ENCODE measurements at places on chromosomes 5 and 9.

GRCh38 chr5:123036391-123037103 is at the start of gene PPIC:
TSS of gene PPIC (minus strand) at chr5:123036725. CDS start at chr5:123036625, 100 bp downstream.
- H3K36me3 ChIP-seq = no peaks in the 10 kb centered on the region
- no peak within 1 kb of the TSS for H3K27ac ChIP-seq
- peaks cover 73% of the 10 kb centered on the region for H3K27me3 ChIP-seq
- no peak for DNase-seq

DNA sequence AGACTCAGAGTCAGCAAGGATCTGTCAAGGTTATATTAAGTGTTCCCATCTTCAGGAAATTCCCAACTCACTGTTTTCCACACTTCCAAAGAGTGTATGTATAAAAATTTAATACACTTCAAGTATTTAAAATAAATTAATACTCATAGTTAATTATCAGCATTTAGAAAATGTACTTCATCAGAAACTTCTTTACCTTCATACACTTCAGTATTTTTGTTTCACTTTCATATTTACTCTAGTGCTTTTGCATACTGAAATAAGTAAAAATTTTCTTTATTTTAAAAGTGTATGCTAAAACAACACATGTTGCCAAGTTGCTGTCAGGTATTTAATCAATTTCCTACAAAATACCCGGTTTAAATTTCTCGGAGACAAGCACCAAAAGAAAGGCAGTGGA is 16.5 kb downstream of the RICTOR start:
- peaks cover 91% of the 10 kb centered on the region for H3K4me1 ChIP-seq
- no peaks in the 10 kb centered on the region for H3K27me3 ChIP-seq
- H3K4me3 ChIP-seq = peak overlapping the region; percentile 54
- no peak for DNase-seq

GRCh38 chr9:82498541-82499317 is 510.2 kb downstream of the SPATA31D1 start:
- H3K4me3 ChIP-seq = no peak overlapping the region
- no peaks in the 10 kb centered on the region for H3K36me3 ChIP-seq
- no peaks in the 10 kb centered on the region for H3K27me3 ChIP-seq
- no peak for DNase-seq

DNA sequence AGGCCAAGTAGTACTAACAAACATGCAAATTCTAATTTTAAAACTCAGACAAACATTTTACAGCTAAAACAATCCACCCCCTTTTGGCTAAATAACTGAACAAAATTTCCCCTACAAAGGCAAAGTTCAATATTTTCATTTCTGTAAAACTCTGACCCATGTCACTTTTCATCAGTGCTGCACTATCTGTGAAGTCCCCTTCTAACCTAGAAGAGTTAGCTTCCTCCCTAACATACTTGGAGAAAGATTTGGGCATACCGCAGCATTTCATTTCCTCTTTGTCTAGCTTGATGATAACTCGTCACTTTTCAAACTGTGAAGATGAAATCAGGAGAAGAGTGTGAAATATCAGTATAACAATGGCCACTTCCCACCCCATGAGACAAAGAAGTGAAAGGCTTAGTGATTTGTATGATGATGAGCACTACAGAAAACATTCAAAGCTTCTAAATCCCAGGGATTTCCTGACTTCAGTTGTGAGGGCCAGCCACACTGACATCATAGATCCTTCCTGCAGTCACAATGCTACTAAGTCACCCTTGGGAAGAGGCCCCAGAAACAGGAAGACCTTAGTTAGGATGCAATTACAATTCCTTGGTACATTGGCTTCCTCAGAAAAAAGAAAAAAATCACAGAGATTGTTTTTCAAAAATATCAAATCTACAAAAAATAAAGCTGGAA is at the start of gene FAM81B:
TSS of gene FAM81B (plus strand) at position 555 of the 681 bp plus-strand sequence. CDS start at position 579, 24 bp downstream.
- no peak for DNase-seq
- no peak within 1 kb of the TSS for H3K27ac ChIP-seq
- H3K4me1 ChIP-seq = no peaks in the 10 kb centered on the region
- peaks cover 14% of the 10 kb centered on the region for H3K27me3 ChIP-seq

DNA sequence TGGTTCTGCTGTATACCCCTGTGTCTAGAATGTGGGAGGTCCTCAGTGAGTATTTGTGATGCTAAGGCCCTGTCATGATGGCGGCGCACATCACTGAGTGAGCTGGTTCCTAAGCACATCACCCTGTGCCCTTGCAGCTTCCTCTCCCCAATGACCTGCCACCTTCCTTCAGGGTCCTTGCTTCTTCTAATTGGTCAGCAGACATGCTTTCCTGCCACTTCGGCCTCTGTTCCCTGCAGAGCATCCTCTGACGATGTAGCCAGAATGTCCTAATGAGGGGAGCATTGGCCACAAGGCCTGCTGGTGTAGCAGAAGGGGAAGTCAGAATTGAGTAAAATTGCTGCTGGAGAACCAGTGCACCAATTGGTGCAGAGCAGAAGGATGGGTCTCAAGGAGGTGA is 31.1 kb upstream of the ANGPTL2 start:
- H3K4me1 ChIP-seq = peaks cover 10% of the 10 kb centered on the region
- DNase-seq = no peak
- no peak overlapping the region for H3K27ac ChIP-seq

- no peak overlapping the region for H3K4me3 ChIP-seq
- no peaks in the 10 kb centered on the region for H3K36me3 ChIP-seq
- H3K27ac ChIP-seq = no peak overlapping the region
- H3K27me3 ChIP-seq = no peaks in the 10 kb centered on the region
- no peaks in the 10 kb centered on the region for H3K4me1 ChIP-seq
- no peak for DNase-seq
Observed at GRCh38 chr5:151274666-151275065, 21.7 kb downstream of the GM2A start.

GRCh38 chr5:127697894-127698600 is 5.1 kb upstream of the CCDC192 start:
- H3K36me3 ChIP-seq = no peaks in the 10 kb centered on the region
- H3K4me1 ChIP-seq = no peaks in the 10 kb centered on the region
- H3K27me3 ChIP-seq = no peaks in the 10 kb centered on the region
- H3K4me3 ChIP-seq = no peak overlapping the region
- DNase-seq = no peak
- no peak overlapping the region for H3K27ac ChIP-seq

DNA sequence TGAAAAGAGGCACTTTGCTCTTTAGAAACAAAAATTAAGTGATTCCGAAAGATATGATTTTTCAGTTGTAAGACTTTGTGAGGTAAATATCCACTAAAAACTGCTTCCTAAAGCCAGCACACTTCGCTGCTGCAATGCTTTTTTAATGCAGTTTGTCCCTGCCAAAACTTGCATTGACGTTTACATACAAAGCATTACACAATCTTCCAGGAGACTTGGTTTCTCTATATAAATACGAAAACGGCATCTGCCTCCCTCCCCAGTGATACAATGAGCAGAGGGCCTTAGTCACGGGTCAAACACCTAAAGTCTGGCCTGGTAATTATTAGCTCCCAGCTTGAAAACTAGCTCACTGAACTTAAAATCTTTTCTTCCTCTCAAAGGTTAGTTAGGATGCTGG is 170.7 kb downstream of the TSSK1B start:
- no peak overlapping the region for H3K4me3 ChIP-seq
- H3K36me3 ChIP-seq = no peaks in the 10 kb centered on the region
- no peak overlapping the region for H3K27ac ChIP-seq
- DNase-seq = no peak
- H3K27me3 ChIP-seq = no peaks in the 10 kb centered on the region
- peaks cover 3% of the 10 kb centered on the region for H3K4me1 ChIP-seq

- H3K27ac ChIP-seq = no peak overlapping the region
- H3K4me3 ChIP-seq = no peak overlapping the region
- no peaks in the 10 kb centered on the region for H3K36me3 ChIP-seq
- H3K4me1 ChIP-seq = peaks cover 1% of the 10 kb centered on the region
- DNase-seq = no peak
Observed at GRCh38 chr5:1161833-1162229, 39.6 kb upstream of the SLC6A19 start.

GRCh38 chr5:83498585-83498984 is 27.0 kb downstream of the VCAN start:
- H3K4me1 ChIP-seq = no peaks in the 10 kb centered on the region
- H3K27ac ChIP-seq = no peak overlapping the region
- peaks cover 4% of the 10 kb centered on the region for H3K27me3 ChIP-seq
- no peak for DNase-seq
- H3K4me3 ChIP-seq = no peak overlapping the region

GRCh38 chr5:61228691-61229280 is 66.5 kb upstream of the SMIM15 start:
- H3K4me3 ChIP-seq = no peak overlapping the region
- H3K36me3 ChIP-seq = no peaks in the 10 kb centered on the region
- peaks cover 3% of the 10 kb centered on the region for H3K4me1 ChIP-seq
- no peak for DNase-seq

DNA sequence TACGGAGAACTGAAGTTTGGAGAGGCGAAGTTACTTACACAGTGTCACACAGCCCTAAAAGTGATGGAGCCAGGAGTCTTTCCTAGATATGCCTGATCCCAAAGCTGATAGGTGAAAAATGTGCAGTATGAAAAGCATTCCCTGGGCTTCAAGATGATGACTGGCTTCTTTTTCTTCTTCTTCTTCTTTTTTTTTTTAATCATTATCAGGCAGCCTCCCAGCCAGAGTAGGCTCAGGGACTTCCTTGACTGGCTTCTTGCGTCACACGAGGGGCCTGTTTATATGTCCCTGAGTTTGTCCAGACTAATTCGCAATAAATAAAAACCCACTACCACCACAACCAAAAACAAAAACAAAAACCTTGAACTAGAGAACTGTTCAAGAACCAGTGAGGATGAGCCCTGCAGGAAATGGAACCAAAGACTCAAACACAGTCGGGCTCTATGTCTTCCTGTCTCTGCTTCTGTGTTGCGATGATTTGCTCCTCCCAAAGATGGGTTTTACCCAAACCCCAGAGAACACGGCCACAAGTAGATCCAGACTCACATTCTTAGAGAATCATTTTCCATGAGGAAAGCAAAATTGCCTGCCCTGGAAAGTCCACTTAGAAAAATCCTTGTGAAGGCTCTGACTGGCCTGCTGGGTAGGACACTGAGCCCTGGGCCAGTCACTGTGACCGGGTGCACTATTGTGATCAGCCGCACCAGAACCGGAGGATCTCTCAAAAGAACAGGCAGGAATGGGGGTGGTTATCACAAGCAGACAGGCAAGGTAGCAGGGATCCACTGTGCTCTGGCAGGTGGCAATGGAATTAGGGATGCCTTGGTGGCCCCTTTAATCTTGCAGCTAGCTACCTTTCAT is 38.0 kb upstream of the ADAM19 start:
- H3K4me3 ChIP-seq = no peak overlapping the region
- H3K27me3 ChIP-seq = no peaks in the 10 kb centered on the region
- H3K27ac ChIP-seq = no peak overlapping the region
- DNase-seq = no peak
- peaks cover under 1% of the 10 kb centered on the region for H3K4me1 ChIP-seq
- H3K36me3 ChIP-seq = no peaks in the 10 kb centered on the region

All from naive thymus-derived CD8-positive, alpha-beta T cell (primary cell).